ENCODE measurements at places on chromosomes 1 and 21.

GRCh38 chr1:234288946-234289345 lies 84.3 kb upstream of the COA6 start:
- DNase-seq, result no peak

GRCh38 chr1:3463408-3463863 lies 9.0 kb downstream of the ARHGEF16 start:
- DNase-seq, result no peak

GRCh38 chr1:13782634-13783360 lies 82.8 kb downstream of the PRDM2 start:
- DNase-seq, result no peak

DNA sequence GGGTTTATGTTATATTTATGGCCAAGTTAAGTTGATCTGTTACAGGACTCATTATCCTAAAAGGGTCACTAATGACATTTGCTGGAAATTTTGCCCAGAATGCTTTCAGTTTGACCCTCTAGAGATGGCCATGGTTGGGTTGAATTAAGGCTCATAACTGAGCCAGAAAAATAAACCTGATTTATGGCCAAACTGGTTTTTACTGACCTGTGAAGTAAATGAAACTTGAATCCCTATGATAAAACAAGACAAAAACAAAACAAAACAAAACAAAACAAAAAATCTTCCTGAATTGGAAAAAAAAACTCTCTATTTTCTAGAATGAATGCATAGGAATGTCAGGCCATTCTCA lies 72.5 kb upstream of the CLDN14 start:
- no peak for DNase-seq

- no peak for DNase-seq
These were observed 1.5 kb downstream of the AK4 start for GRCh38 chr1:65149351-65150107.

GRCh38 chr1:101344745-101345144 lies 107.9 kb downstream of the S1PR1 start:
- DNase-seq, result no peak

DNA sequence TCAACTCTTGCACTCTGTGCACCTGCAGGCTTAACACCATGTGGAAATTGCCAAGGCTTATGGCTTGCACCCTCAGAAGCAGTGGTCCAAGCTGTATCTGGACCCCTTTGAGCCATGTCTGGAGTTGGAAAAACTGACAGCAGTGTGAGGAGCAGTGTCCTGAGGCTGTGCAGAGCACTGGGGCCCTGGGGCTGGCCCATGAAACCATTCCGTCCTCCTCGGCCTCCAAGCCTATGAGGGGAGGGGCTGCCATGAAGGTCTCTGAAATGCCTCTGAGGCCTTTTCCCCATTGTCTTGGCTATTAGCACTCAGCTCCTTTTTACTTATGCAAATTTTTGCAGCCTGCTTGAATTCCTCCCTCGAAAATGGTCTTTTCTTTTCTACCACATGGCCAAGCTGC lies 126.7 kb downstream of the DISC1 start:
- no peak for DNase-seq

DNA sequence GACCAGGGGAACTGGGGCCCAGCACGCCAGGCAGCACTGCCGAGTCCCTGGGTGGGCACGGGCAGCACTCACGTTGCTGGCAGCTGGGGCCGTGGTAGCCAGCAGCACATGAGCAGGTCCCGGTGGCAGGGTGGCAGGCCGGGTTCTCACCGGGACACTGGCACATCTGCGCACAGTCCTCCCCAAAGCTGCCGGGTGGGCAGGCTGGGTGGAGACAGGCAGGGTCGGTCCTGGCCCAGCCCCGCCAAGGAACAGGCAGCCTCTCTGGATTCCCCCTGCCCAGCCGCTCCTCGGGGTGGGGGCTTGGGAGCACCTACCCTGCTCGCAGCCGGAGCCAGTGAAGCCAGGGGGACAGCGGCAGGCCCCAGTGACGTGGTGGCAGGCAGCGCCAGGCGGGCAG lies 42.5 kb downstream of the ARHGEF16 start:
- no peak for DNase-seq

- no peak for DNase-seq
These were observed 265.3 kb downstream of the SPATA17 start for GRCh38 chr1:217896490-217896889.

- no peak for DNase-seq
These were observed 52.8 kb upstream of the PTGFR start for GRCh38 chr1:78437941-78438340.

DNA sequence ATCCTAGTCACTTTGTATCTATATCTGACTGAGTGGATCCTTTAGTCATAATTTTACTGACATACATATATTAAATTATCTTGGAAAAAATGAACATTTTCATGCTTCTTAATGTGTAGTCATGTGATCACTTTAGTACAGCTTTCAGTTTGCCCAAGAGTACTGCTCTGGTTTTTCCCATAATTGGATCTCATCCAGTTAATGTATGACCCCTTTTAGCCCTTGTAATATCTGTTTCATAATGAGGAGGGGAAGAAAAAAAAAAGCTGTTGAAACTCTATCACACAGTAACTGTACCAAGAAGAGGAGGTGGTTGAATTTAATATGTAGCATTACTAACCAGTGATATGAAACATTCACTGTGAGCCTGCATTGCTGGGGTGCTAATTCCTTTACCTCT lies 328.7 kb downstream of the PTPRC start:
- no peak for DNase-seq

- no peak for DNase-seq
These were observed 40.8 kb downstream of the CDCP2 start for GRCh38 chr1:54112027-54112426.

DNA sequence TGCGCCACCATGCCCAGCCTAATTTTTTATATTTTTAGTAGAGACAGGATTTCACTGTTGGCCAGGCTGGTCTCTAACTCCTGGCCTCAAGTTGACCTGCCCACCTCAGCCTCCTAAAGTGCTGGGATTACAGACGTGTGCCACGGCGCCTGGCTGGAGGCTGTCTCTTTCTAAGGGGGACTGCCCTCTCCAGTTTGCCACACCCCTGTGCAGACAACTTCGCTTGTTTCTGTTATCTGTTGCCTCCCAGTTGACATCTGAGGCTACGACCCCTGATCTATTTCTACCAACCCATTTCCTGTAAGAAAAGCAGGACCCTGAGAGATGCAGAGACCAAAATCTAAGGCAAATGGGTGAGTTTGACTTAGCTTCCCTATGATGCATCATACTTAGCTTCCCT lies 24.0 kb upstream of the VASH2 start:
- DNase-seq, result no peak

DNA sequence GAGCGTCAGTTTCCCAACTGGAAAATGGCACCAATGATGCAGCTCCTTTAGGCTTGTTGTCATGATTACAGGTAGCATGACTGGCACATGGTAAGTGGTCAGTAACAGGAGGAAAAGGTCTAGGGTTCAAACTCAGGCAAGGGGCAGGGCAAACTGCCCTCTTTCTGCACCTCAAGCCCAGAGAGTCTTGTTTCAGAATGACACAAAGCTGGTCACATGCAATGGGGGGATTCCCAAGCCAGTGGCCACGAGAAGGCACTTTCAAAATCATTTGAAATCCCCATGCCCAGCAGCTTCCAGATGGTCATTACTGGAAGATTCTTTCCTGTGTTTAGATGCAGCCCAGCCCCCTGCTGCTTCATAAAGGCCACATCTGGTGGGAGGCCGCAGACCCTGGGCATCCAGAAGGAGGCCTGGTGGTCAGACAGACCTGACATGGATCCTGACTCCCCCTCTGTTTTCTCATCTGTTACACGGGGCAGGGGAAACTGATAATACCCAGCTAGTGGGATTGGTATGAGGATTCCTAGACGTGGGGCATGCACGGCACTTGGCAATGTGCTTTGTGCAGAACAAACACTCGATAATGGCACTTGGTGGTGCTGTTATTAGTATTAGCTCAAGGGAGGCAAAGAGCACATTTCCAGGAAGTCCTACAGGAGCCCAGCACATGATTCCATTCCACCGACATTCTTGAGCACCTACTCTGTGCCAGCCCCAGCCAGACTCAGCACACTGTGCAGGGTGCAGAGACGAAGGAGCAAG lies 6.9 kb upstream of the PLA2G2D start:
- no peak for DNase-seq

GRCh38 chr1:156160743-156161171 lies 7.4 kb downstream of the SEMA4A start:
- DNase-seq, result peak; percentile 52

- no peak for DNase-seq
These were observed 87.7 kb downstream of the MAN1C1 start for GRCh38 chr1:25704267-25704691.

GRCh38 chr1:205569411-205570172 lies 62.2 kb downstream of the ELK4 start:
- DNase-seq, result no peak

- DNase-seq, result no peak
These were observed 118.4 kb downstream of the RHOU start for GRCh38 chr1:228853637-228854036.

GRCh38 chr1:17624611-17625233 lies 85.2 kb downstream of the ARHGEF10L start:
- DNase-seq, result no peak

GRCh38 chr1:169784102-169784501 lies 10.6 kb downstream of the METTL18 start:
- DNase-seq, result no peak

- DNase-seq, result no peak
These were observed 48.4 kb downstream of the NEK7 start for GRCh38 chr1:198205016-198205684.

DNA sequence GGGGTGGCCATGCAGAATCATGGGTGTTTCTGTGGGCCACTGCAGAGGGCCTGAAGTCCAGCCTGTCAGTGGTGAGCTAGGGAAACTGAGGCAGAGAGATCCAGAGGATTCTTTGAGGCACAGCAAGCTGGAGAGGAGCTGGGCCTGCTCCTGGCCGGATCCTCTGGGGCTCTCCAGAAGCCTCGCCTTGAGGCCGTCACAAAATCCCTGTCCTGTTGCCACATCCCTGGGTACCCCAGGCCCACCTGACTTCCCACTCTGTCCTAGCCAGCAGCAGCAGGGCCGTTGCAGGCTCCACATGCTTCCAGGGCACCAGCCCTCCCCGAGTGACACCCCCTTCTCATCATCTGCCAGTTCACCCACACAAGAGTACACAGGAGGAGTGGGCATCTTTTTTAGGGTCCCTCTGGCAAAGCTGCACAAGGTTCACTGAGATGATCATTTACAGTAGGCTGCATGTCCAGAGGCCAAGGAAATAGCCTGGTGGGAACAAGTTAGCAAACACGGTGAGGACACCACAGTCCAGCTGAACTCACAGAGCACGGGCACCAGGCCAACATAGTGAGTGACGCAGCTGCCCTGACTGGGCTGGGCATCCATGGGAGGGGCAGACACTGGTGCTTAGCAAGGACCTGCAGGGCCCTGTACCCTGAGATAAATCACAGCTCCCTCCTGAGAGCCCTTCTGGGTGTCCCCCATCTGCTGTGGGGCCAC lies 25.1 kb upstream of the TSPEAR start:
- DNase-seq, result no peak

DNA sequence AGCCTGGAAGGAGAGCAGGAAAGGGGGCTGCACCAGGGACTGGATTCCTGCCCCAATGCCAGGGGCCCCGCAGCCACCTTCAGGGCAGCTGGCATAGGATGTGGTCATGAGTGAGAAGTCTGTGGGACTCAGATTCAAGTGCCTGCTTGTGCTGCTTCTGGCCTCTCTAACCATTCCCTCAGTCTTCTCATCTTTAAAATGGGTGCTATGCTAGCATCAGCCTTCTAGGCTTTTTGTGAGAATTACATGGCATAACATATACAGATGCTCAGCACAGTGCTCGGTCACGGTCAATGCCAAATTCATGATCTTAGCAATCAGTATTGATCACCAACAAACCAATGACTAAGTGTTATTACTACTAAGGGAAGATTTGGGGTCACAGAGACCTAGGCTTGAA lies 23.5 kb downstream of the TRIM62 start:
- DNase-seq, result no peak

- DNase-seq, result no peak
These were observed 159.6 kb upstream of the FGGY start for GRCh38 chr1:59137276-59137615.

- no peak for DNase-seq
These were observed 47.0 kb downstream of the TAS1R2 start for GRCh38 chr1:18812453-18812939.

DNA sequence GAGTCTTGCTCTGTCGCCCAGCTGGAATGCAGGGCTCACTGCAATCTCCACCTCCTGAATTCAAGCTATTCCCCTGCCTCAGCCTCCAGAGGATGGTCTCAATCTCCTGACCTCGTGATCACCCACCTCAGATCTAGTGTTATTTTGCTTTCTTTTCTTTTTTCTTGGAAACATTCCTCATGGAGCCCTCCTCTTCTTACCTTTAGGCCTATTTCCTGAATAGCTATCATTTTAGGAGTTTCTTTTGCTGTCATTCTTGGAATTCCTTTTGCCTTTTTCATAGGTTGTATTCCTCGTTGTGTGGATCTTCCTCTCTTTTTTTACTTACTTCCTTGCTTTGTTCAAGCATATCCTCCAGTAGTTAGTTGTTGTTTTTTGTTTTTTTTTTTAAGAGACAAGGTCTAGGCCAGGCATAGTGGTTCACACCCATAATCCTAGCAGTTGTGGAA lies 173.8 kb downstream of the RASAL2 start:
- DNase-seq, result no peak

- no peak for DNase-seq
These were observed 16.3 kb upstream of the CD2 start for GRCh38 chr1:116737855-116738321.

GRCh38 chr1:191870490-191870889 lies 287.8 kb upstream of the RGS18 start:
- no peak for DNase-seq
